ENCODE measurements at places on chromosomes 13 and 19.

DNA sequence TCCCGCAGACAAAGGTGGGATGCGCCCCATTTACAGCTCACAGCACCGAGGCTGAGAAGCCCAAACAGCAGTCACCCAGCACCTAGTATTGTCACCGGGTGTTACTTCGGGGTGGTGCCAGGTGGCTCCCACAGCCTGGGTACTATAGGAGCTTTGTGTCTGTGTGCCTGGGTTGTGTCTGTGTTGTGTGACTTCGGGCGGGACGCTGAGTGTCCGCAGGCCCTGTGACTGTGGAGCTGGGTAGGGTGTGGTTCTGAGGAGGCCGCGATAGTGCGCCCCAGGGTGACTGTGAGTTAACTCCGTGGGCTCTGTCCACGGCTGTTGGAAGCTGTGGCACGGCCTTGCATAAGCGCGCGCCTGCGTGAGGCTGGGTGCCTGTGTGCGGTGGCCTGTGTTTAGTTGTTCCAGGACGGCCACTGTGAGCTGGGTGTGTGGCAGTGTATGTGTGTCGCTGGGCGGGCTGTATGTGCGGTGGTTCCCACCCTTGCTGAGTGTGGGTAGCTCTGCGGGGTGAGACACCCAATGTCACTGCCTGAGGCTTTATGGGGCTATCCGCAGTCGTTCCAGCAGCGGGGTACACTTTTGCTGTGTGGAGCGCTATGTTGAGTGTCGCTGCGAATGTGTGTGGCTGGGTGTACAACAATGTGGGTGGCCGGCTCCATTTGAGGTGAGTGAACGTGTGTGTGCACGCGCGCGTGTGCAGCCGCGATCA is 559 bp upstream of the SSBP4 start:
- no peak for DNase-seq

- DNase-seq = no peak
Observed at GRCh38 chr13:26280822-26281221, 26.9 kb downstream of the CDK8 start.

GRCh38 chr13:98493042-98493712 is 83.7 kb downstream of the STK24 start:
- no peak for DNase-seq

- no peak for DNase-seq
Observed at GRCh38 chr19:50858886-50859285, 4.2 kb downstream of the KLK3 start.

DNA sequence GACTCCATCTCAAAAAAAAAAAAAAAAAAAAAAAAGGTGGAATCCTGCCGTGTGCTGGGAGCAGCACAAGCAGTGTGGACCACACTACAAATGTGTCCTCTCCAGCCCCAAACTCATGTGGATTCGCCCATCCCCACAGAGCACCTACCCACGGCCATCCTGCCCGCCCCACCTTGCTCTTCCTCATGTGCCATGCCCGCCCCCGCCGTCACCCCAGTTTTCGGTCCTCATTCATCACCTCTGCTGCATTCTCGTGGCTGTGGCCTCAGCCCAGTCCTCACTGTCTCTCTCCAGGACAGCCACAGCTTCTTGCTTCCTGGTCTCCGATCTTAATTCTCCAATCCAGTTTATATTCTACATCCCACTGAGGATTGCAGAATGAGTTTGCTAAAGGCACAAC is 80.0 kb upstream of the TM9SF2 start:
- DNase-seq = peak; percentile 4

DNA sequence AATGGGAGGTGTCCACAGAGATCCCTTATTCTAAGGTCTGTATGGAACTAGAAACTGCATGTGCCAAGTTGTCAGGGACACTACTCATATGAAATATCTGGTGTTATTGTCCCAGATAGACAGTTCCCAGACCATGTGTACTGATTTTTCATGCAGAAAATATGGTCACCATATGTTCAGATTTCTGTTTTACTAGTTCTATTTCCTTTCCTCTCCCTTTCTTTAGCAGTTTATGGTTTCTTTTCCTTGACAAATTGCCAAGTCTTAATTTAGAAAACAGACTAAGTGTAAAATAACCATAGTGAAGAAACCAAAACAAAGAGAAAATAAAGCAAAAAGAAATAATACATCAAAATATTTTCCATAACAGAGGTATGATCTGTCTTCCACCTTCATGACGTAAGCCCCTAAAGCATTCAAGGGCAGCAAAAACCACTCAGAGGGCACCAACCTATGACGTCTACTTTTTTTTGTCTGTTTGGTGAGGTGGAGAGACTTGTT is 248.5 kb downstream of the KCTD12 start:
- DNase-seq = no peak

- DNase-seq = no peak
Observed at GRCh38 chr19:18053576-18054219, 33.0 kb downstream of the IL12RB1 start.
